ENCODE measurements at places on chromosomes 11 and 22. TPM values are rescaled to one million over a fixed set of nuclear protein-coding genes. Genes with fewer than 3 reads are reported as not detected.

The TRIM48 gene
- total RNA-seq = not detected

The SPTBN2 gene
- 0.62 TPM for total RNA-seq

The CAPN5 gene
- 9.9 TPM for total RNA-seq

DNA sequence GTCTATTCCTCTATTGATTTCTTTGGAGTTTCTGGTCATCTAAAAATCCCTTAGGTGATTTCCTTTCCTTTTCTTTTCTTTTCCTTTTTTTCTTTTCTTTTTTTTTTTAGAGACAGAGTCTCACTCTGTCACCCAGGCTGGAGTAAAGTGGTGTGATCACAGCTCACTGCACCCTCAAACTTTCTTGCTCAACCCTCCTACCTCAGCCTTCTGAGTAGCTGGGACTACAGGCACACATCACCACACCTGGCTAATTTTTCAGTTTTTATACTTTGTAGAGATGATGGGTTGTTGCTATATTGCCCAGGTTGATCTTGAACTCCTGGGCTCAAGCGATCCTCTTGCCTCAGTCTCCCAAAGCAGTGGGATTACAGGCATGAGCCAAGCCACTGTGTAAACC lies 1.9 kb upstream of the C11orf52 start:
- no peak overlapping the region for H3K4me3 ChIP-seq
- no peak for DNase-seq
- no peaks in the 10 kb centered on the region for H3K4me1 ChIP-seq
- H3K27me3 ChIP-seq = peaks cover 40% of the 10 kb centered on the region
- no peak overlapping the region for H3K27ac ChIP-seq
- no peaks in the 10 kb centered on the region for H3K36me3 ChIP-seq

DNA sequence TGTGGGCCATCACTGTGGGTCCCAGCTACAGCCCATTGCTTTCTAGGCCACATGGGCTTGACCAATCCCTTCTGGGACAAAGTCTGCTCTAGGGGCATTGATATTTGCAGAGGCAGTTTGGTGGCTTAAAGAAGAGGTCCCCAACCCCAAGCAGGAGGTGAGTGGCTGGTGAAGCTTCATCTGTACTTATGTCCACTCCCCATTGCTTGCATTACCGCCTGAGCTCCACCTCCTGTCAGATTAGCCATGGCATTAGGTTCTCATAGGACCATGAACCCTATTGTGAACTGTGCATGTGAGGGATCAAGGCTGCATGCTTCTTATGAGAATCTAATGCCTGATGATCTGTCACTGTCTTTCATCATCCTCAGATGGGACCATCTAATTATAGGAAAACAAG lies 54.4 kb upstream of the CADM1 start:
- peaks cover 6% of the 10 kb centered on the region for H3K27me3 ChIP-seq
- no peak for DNase-seq
- H3K4me1 ChIP-seq = no peaks in the 10 kb centered on the region
- H3K27ac ChIP-seq = no peak overlapping the region

GRCh38 chr22:45008186-45008681 lies 1.6 kb downstream of the PHF21B start:
- peaks cover 4% of the 10 kb centered on the region for H3K36me3 ChIP-seq
- peaks cover 56% of the 10 kb centered on the region for H3K27me3 ChIP-seq
- peaks cover 8% of the 10 kb centered on the region for H3K4me1 ChIP-seq
- no peak for DNase-seq
- no peak overlapping the region for H3K27ac ChIP-seq

DNA sequence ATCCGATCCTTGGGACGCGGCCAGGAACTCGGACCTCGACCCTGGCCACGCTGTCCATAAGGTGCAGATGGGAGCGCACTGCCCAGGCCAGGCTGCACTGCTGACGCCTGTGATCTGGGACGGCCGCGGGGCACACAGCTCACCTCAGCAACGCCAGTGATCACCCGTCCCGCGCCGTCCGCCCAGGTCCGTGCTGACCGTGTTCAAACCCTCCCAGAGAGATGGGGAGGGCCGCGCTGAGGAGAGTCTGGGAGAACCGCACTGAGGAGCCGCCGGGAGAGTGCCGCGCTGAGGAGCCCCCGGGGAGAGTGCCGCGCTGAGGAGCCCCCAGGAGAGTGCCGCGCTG lies 636 bp downstream of the KCNQ1OT1 start:
- no peaks in the 10 kb centered on the region for H3K27me3 ChIP-seq
- peaks cover 22% of the 10 kb centered on the region for H3K4me1 ChIP-seq
- H3K4me3 ChIP-seq = peak overlapping the region; percentile 74
- H3K27ac ChIP-seq = no peak overlapping the region
- no peak for DNase-seq

- H3K36me3 ChIP-seq = no peaks in the 10 kb centered on the region
- H3K27ac ChIP-seq = no peak overlapping the region
- no peaks in the 10 kb centered on the region for H3K4me1 ChIP-seq
- DNase-seq = no peak
- no peak overlapping the region for H3K4me3 ChIP-seq
- H3K27me3 ChIP-seq = no peaks in the 10 kb centered on the region
Observed at GRCh38 chr11:70384566-70385152, 13.7 kb upstream of the CTTN start.

DNA sequence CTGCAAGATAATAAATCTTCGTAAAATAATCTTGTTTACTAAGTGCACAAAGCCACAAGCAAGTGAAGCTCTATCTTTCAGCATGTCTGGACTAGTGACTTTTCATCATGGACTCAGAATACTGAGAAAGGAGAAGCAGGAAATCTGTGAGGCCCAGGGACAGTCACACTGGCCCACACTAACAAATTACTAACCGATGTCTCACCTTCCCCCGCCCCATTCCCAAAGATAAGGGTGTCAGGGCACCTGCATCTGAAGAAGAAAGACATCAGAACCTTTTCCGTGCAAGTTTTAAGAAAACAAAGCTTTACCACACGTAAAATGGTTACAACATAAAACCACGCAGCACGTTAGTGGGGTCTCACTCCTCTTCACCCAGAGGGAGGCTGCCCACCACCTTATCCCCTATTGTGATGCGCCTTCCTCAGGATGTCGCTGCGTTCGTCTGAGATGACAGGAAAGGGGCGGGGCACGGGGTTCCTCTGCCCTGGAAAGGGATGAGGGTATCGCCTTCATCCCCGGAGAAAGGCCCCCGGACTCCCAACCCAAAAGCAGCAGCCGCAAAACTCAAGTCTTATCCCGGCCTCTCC lies 616 bp downstream of the BTBD10 start:
- peak; percentile 45 for DNase-seq
- H3K27me3 ChIP-seq = no peaks in the 10 kb centered on the region
- peak overlapping the region; percentile 98 for H3K27ac ChIP-seq
- peaks cover 9% of the 10 kb centered on the region for H3K36me3 ChIP-seq
- H3K4me3 ChIP-seq = peak overlapping the region; percentile 99

GRCh38 chr22:40709752-40710413 lies 30.6 kb downstream of the MCHR1 start:
- H3K36me3 ChIP-seq = no peaks in the 10 kb centered on the region
- H3K27ac ChIP-seq = peak overlapping the region; percentile 15
- no peak overlapping the region for H3K4me3 ChIP-seq
- H3K27me3 ChIP-seq = no peaks in the 10 kb centered on the region
